ENCODE measurements at places on chromosomes 16 and 17.
A peak's percentile ranks its signal among the peaks of the same experiment; 100 is the strongest.

- DNase-seq, result no peak
These were observed 1.1 kb downstream of the HSD17B1 start for GRCh38 chr17:42553866-42554249.

DNA sequence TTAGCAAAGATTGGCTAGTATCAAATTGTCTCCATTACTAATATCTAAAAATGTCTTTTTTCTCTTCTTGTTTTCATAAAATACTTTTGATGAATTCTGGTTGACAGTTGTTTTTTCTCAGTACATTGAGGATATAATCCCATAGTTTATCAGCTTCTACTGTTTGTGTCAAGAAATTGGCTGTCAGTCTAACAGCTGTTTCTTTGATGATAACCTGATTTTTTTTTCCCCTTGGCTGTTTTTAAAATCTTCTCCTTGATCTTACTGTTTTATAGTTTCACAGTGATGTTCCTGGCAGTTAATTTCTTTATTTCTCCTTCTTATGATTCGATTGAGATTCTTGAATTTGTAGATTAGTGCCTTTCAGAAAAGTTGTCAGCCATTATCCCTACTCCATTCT, 315.3 kb upstream of the PMFBP1 start:
- no peak for DNase-seq

- DNase-seq, result no peak
These were observed 416.4 kb downstream of the CDH11 start for GRCh38 chr16:64705443-64705842.

- no peak for DNase-seq
These were observed 40.1 kb downstream of the NOS2 start for GRCh38 chr17:27760069-27760885.

DNA sequence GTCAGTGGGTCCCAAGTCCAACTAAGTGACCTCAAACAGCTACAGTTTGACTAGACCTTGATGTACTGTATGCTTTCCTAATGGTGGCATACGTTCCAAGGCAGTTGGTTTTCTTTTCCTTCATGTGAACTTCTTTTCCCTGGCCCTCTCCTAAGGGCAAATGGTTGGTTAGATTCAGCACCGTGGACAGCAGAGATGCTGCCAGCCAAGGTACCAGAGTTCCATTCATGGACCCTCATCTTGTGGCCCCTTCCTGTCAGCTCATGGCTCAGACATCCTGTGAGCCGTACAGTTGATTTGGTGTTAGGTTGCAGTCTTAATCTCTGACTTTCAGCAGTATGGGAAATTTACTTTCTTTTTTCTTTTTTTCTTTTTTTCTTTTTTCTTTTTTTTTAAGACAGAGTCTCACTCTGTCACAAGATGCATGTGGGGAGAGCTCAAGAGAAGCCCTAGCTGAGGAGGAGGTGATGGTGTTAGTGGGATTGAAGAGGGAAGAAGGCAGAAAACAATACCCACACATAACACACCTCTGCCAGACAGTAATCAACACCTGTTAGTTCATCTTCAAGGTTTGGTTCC, 122.4 kb downstream of the USP31 start:
- no peak for DNase-seq

DNA sequence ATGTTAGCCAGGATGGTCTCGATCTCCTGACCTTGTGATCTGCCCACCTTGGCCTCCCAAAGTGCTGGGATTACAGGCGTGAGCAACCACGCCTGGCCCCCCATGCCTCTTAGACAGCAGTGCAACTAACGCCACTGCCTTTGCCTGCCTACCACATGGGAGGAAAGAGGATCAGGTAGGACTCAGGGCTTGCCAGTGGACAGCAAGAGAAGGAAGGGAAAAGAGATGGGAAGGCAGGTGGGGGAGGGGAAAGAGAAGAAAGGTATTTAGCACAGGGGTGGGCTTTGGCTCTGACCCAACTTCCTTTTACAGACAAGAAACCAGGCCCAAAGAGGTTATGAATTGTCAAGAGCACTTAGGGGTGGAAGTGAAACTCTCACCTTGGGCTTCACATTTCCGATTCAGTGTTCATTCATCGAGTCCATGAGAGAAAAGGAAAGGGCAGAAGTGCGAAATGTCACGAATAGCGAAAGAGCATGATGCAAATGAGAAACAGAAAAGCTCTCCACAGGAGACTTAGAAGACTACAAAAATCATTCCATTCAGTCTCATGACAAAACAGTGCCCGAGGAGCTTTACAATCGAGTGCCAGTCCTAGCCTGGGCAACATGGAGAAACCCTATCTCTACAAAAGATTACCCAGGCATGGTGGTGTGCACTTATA, 36.4 kb downstream of the CDK5R1 start:
- DNase-seq, result no peak

DNA sequence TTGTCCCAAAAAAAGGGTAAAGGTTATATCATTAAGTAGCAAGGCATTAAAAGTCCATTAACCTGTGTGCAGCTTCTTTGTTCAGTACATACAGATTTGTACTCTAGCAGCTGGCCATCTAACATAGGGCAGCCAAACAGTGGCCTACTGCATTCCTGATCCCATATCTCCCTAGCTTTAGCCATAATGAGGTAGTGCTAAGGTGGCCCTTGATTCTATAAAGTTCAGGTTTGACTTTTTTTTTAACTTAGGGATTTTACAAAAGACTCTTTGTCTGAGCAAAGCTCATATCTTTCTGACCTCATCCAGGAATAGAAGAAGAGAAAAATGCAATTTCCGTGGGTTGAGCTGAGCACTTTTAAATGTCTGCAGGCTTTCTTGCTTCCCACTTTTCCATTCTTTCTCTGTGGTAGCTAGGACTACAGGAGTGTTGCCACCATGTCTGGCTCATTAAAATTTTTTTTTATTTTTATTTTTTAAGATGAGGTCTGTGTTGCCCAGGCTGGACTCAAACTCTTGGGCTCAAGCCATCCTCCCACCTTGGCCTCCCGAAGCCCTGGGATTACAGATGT, 19.5 kb upstream of the CDC6 start:
- DNase-seq, result no peak

GRCh38 chr16:89409161-89409711, 81.1 kb downstream of the ANKRD11 start:
- DNase-seq, result no peak

DNA sequence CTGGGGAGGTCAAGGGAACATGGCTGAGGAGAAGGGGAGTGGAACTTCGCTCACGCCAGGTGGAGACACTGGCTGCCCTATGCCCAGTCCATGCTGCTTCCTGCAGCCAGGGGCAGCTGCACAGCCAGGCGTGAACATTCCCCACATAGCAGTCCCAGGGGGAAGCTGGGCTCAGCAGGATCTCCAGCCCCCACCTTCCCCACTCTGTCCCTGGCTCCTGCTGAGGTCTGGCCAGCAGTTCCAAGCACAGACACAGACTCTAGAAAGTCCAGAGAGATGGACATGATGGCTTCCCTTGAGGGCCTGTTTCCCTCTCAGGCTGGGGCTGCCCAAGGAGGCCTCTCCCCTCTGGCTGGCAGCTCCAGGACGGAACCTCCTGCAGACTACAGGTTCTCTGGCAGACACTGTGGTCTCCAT, 9.3 kb downstream of the JUP start:
- DNase-seq, result no peak

DNA sequence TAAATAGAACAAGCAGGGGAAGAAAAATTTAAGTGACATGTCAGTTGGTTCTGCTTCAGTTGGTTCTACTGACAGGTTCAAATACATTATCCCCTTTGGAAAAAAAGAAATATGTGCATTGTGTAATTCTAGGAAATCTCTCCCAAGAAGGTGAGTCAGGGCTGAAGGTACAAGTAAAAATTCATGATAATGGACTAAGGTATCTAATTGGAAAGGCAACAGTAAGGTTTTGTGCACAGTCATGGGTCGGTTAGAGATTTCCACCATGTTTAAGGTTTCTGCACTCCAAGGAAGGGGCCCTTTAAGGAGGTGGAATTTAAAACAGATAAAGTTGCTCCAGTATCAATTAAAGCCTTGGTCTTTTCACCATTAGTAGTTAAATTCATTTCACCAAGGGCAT, 17.9 kb upstream of the B4GALNT2 start:
- no peak for DNase-seq

- DNase-seq, result peak; percentile 40
These were observed 722 bp upstream of the SLC38A10 start for GRCh38 chr17:81295676-81296381.

DNA sequence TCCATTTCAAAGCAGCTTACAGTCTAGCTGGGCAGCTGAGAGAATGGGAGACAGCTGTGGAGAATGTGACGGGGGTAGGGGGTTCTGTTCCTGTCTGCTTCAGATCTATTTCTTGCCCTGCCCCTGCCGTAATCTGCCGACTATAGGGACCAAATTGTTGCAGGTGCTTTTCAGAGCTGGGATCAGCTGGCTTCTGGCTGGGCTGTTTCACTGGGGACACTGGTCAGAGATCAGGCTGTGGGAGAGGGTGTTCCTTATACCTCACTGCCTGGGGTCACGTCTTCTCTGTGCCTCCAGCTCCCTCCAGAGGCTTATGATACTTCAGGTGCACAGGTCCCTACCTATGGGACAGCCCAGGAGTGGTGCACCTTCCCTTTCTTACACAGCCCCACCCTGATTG, 514.9 kb upstream of the GOT2 start:
- no peak for DNase-seq

DNA sequence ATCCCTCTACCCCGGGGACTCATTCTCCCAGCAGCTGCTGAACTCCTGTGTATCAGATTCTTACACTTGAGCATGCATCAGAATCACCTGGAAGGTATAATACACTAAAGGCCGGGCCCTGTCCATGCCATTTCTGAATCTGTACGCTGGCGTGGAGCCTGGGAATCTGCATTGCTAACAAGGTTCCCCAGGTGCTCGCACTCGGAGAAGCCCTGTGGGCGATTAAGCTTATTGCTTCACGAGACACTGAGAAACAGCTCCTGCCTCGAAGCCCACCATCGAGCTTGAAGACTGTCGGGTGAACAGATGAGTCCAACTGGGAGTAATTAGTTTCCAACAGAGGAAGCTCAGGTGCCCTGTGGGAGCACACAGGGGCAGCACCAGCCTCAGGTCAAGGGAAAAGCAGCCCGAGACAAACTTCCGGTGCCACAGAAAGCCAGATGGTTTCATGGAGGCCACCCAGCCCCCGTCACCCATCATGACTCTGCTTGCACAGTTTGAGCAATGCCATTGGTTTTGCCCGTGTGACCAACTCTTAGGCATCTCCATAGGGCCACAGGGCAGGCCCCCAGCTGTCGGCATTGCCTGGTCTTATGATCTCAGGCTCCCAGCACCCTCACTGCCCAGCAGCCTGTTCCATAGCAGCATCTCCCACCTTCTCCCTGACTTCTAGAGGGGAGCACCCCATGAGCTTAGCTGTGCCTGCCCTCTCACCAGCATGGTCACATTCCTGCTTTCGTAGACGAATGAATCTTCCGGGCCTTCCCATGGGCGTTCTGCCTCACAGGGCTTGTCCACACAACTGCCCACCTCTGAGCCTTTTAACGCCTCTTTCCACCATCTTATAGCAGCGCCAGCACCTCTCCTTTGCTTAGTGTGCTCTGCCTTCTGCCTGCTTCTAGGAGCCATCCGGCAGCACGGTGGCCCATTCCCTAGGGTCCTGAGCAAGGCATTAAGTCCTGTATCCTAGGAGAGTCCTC, 10.9 kb downstream of the CTRB2 start:
- DNase-seq, result no peak

GRCh38 chr16:86676254-86676670, 97.9 kb downstream of the FOXL1 start:
- DNase-seq, result no peak

DNA sequence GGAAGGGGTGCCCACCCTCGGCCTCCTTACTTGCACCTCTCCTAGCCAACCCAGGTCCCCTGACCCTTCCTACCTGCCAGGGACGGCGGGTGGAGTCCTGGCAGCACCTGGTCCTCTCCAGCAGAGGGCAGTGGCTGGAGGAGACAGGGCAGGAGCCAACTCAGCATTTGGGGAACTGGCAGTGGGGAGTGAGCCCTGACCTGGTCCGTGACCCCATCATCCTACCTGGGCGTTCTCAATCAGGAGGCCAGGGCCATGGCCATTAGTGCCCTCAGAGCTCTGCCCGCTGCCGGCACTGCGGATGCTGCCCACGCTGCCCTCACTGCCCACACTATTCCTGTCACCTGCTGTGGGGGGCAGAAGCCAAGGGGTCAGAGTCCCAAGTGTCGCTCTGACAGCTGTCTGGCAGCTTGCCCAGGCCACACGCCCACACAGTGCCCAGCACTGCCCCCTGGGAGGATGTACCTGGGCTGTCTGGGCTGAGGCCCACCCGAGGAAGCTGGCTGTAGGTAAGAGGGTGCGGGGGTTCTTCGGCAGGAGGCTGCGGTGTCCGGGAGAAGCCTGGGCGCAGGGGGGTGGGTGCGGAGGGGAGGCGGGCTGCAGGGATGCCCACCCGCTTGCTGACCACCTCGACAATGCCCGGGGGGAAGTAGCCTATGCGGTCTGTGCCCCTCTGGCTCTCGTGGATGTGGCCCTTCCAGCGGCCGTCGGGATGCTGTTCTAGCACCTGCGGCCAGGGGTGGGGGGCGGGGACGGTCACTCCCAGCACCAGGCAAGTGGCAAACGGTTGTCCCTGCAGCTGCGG, 10.8 kb downstream of the CASKIN2 start:
- DNase-seq, result no peak

DNA sequence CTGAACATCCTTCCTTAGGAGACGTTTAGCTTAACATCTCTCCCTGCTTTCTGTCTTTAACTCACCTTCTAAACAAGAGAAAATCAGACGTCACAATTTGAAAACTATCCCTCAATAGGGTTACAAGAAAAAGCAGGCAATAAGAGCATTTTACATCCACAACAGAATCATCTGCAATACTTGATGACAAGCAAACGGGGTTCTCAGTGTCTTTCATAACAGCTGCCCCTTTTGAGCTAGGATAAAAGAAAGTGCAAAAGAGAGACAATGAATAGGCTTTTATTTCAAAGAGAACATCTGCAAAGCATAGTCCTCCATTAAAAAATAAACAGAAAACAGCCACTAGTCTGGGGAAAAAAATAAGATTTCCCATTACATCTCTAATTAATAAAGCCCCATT, 13.2 kb downstream of the XYLT1 start:
- no peak for DNase-seq

- no peak for DNase-seq
These were observed 3.3 kb upstream of the SLC16A3 start for GRCh38 chr17:82225368-82226029.
